ENCODE measurements at places on chromosomes 11 and 22.

GRCh38 chr11:65645710-65646109, 7.8 kb downstream of the SIPA1 start:
- DNase-seq: peak; percentile 51
- no peaks in the 10 kb centered on the region for H3K27me3 ChIP-seq
- H3K36me3 ChIP-seq: no peaks in the 10 kb centered on the region
- no peak overlapping the region for H3K4me3 ChIP-seq
- H3K4me1 ChIP-seq: peaks cover 2% of the 10 kb centered on the region

DNA sequence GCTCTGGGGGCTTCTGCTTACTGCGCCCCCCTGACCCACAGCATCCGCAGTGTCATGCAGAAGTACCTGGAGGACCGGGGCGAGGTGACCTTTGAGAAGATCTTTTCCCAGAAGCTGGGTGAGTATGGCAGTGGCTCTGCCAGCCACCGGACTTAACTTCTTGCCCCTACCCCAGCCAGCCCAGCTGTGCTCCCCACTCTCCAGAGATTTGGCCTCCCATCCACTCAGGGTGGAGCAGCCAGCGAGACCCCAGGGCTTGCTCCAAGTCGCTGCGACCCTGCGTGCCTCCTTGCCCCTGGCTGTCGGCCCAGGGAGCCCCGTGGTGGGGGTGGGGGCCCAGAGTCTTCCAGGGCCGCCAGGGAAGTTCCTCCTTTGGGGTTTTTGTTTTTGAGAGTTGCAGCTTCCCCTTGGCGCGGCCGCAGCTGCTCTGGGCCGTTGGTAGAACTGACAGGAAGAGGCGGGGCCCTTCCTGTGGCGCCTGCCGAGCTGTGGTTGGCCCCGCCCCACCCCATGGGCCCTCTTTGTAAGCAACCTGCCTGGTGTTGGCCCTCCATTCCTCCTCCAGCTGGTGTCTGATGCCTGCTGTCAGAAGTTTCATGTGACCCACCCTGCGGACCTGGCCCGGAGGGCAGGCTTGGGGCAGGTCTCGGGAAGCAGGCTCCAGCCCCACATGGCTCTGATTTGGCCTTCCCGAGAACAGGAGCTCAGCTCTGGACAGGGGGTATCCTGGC, 11.1 kb downstream of the GRK2 start:
- H3K27me3 ChIP-seq: no peaks in the 10 kb centered on the region
- peaks cover 9% of the 10 kb centered on the region for H3K36me3 ChIP-seq
- peaks cover 8% of the 10 kb centered on the region for H3K4me1 ChIP-seq
- peak overlapping the region; percentile 91 for H3K27ac ChIP-seq
- DNase-seq: peak; percentile 84

- no peaks in the 10 kb centered on the region for H3K27me3 ChIP-seq
- no peaks in the 10 kb centered on the region for H3K4me1 ChIP-seq
- DNase-seq: no peak
- no peak overlapping the region for H3K27ac ChIP-seq
These were observed 82.7 kb downstream of the CELSR1 start for GRCh38 chr22:46454504-46455269.

DNA sequence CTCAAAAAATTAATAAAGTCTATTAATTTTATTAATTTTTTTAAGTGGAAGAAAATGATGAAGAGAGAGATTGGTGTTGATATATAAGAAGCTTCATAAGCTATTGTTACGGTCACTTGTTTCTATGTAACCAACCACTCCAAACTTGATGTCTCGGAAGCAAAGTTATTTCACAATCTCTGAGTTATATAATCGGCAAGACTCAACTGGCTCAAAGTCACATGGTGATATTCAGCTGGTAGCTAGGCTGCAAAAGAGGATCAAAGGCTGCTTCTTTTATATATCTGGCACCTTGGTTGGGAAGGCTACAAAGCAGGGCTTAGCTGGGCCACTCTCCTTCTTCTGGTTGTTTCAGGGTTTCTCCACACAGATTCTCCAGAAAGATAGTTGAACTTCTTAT, 245.1 kb upstream of the ARHGAP42 start:
- no peak overlapping the region for H3K27ac ChIP-seq
- H3K4me3 ChIP-seq: no peak overlapping the region
- no peaks in the 10 kb centered on the region for H3K27me3 ChIP-seq
- H3K36me3 ChIP-seq: no peaks in the 10 kb centered on the region
- no peaks in the 10 kb centered on the region for H3K4me1 ChIP-seq

- no peaks in the 10 kb centered on the region for H3K27me3 ChIP-seq
- H3K27ac ChIP-seq: no peak overlapping the region
- H3K4me1 ChIP-seq: peaks cover 2% of the 10 kb centered on the region
- no peak overlapping the region for H3K4me3 ChIP-seq
- no peak for DNase-seq
These were observed 55.2 kb upstream of the ATXN10 start for GRCh38 chr22:45616432-45616831.

DNA sequence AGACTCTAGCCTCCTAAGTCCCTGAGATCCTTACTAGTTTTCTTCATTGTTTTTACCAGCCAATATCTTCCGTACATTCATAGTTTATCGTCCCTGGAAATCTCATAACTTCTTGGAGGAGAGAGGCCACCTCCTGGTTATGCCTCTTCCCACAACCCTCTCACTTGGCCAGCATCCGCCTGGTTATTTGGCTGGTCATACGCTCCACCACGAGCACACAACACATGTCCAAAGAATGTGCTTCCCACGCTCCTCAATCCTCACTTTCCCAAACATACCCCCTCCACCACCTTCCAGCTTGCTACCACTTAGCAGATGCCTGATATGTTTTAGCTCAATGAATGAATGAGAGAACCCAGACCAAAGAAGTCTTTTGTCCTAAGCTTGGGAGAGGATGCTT, 83.5 kb upstream of the EIF3D start:
- no peaks in the 10 kb centered on the region for H3K4me1 ChIP-seq
- H3K36me3 ChIP-seq: no peaks in the 10 kb centered on the region
- H3K27ac ChIP-seq: no peak overlapping the region
- H3K27me3 ChIP-seq: no peaks in the 10 kb centered on the region
- no peak overlapping the region for H3K4me3 ChIP-seq
- DNase-seq: no peak

DNA sequence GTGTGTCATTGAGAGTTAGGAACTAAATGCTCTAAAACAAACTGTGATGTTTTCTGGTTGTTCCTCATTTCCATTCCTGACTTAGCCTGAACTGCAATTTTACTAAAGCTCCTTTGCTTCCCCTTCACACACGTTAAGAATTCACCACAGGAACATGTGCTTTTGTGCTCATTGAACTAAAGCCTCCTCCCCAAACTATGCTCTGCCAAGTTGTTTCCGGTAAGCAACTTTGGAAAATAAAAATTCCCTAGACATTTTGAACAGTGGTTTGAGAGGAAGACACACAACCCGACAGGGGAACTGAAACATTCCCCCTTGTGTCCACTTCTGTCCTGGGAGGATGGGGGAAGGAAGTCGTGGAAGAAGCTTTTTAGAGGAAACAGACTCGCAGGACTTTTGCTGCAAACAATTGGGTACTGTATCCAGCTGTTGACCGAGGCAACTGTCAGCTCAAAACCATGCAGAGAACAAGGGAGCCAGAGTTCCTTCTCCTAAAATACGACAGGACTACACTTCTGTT, 66.9 kb downstream of the GAB2 start:
- DNase-seq: no peak
- no peak overlapping the region for H3K4me3 ChIP-seq
- no peaks in the 10 kb centered on the region for H3K36me3 ChIP-seq
- peaks cover 11% of the 10 kb centered on the region for H3K4me1 ChIP-seq

- no peaks in the 10 kb centered on the region for H3K36me3 ChIP-seq
- H3K4me3 ChIP-seq: no peak overlapping the region
These were observed 527.5 kb downstream of the NTM start for GRCh38 chr11:131897956-131898355.

DNA sequence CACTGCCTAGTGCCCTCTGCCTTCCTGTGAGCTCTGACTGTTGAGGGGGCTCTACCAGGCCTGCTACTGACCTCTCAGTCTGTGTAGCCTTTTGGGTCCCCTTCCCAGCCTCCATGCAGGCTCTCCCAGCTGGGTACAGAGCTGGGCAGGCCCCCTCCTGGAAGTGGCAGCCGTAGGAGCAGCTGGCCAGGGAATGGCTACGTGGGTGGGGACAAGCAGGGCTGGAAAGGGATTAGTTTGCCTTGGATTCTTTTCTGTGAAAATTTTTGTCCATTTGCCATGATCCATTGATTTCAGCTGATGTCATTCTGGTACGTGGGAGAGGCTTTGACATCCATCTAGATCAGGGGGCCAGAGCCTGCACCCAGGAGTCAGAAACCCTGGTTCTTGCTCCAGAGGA, 23.9 kb upstream of the NECTIN1 start:
- H3K4me1 ChIP-seq: no peaks in the 10 kb centered on the region
- H3K36me3 ChIP-seq: no peaks in the 10 kb centered on the region
- H3K27ac ChIP-seq: no peak overlapping the region

GRCh38 chr11:70747285-70747684, 349.0 kb downstream of the CTTN start:
- H3K36me3 ChIP-seq: no peaks in the 10 kb centered on the region
- peaks cover 7% of the 10 kb centered on the region for H3K4me1 ChIP-seq

- H3K4me3 ChIP-seq: no peak overlapping the region
- no peaks in the 10 kb centered on the region for H3K27me3 ChIP-seq
- H3K36me3 ChIP-seq: no peaks in the 10 kb centered on the region
- peaks cover 2% of the 10 kb centered on the region for H3K4me1 ChIP-seq
These were observed 45.6 kb downstream of the TRMU start for GRCh38 chr22:46381142-46381541.

DNA sequence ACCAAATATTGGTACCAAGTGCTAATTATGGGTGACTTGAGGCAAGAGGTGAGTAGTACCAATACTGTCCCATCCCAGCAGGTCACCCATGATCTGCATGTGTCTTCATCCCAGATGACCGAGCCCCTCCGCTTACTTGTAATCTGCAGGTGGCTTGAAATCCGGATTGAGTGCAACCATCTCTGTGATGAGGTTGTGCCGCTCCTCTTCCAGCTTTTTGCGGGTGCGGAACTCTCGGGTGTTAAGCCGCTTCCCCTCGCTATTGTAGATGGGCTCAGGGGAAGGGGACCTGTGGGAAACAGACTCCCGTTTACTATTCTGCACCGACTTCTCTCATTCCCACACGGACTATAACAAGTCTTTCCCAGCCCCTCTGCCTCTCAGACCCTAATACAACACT, 8.2 kb downstream of the SF1 start:
- peaks cover 58% of the 10 kb centered on the region for H3K36me3 ChIP-seq
- no peaks in the 10 kb centered on the region for H3K27me3 ChIP-seq
- H3K4me3 ChIP-seq: no peak overlapping the region

DNA sequence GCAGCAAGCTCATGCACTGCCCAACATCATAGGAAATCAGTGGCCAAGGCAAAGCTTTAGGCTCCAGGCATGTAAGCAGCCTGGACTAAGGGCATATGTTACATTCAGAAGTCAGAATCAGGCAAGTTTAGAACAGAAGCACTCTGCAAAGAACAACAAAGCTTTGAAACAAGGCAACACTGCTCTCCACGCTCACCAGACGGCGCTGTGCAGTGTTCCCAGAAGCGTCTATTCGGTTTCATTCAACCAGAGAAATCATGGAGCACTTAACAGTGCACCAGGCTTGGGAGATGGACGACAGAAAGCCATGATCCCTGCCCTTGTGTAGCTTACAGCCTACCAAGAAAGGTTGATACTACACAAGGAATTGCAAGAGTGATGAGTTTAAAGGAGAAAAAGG, 555.8 kb downstream of the BUD13 start:
- no peaks in the 10 kb centered on the region for H3K4me1 ChIP-seq
- no peak overlapping the region for H3K4me3 ChIP-seq
- DNase-seq: peak; percentile 63
- H3K36me3 ChIP-seq: no peaks in the 10 kb centered on the region
- H3K27ac ChIP-seq: no peak overlapping the region

DNA sequence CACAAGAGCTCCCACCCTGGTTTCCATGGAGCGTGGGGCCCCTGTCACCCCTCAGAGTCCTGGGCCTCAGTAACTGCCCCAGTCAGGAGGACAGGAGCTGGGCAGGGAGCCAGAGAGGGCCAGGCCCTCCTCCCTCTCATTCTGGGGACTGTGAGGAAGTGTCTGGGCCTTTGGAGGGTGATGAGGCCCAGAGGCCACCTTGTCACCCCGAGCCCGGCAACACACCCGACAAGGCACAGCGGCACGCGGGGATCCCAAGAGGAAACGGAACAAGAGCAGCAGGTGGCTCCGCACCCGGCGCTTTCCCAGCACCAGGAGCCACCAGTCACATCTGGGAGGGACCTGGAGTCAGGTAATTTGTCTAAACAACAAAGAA, 72.1 kb downstream of the CELSR1 start:
- no peak overlapping the region for H3K4me3 ChIP-seq
- no peaks in the 10 kb centered on the region for H3K4me1 ChIP-seq
- DNase-seq: no peak
- no peaks in the 10 kb centered on the region for H3K27me3 ChIP-seq
- H3K27ac ChIP-seq: no peak overlapping the region

DNA sequence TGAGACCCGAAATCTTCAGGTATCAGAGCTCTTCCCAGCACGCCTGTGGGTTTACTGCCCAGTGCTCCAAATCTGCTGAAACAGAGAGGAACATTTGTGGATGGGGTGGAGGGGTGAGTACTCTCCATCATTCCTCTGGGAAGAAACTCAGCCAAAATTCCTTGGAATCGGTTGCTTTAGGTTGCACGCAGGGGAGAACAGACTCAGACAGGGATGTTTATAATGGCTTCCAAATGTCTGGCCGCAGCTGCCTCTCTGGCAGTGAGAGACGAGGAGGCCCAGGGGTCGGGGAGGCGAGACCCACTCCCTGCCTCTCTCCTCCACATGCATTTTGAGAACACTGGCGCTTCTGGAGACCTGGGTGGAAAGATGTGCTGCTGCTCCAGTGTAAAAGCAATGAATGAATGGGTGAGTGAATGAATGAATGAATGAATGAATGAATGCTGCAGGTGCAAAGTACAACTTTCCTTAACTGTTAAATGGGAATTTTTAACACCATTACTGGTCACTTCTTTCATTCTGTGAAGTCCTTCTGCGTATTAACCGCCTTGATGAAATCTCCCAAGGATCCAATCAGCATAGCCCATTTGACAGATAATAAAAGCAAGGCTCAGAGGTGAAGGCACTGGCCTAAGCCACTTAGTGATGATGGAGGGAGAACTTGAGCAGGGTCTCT, 437.4 kb downstream of the MIAT start:
- H3K4me1 ChIP-seq: no peaks in the 10 kb centered on the region
- no peak overlapping the region for H3K27ac ChIP-seq
- DNase-seq: no peak
- no peak overlapping the region for H3K4me3 ChIP-seq
- no peaks in the 10 kb centered on the region for H3K36me3 ChIP-seq

DNA sequence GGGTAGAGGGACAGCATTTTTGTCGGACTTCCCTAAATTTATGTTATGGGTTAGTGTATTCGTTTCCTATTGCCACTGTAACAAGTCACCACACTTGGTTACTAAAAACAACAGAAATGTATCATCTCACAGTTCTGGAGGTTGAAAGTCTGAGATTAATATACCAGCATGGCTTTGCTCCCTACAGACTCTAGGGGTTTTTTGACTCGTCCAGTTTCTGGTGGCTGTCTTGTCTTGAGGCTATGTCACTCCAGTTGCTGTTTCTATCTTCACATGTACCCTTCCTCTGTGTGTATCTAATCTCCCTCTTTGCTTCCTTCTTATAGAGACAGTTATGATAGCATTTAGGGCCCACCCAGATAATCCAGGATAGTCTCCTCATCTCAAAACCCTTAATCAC, 9.1 kb upstream of the CCDC179 start:
- H3K4me3 ChIP-seq: no peak overlapping the region
- DNase-seq: no peak
- H3K27me3 ChIP-seq: no peaks in the 10 kb centered on the region
- no peaks in the 10 kb centered on the region for H3K36me3 ChIP-seq
- H3K27ac ChIP-seq: no peak overlapping the region
- H3K4me1 ChIP-seq: no peaks in the 10 kb centered on the region

- no peak overlapping the region for H3K4me3 ChIP-seq
- peaks cover 5% of the 10 kb centered on the region for H3K4me1 ChIP-seq
- no peak overlapping the region for H3K27ac ChIP-seq
- no peak for DNase-seq
- no peaks in the 10 kb centered on the region for H3K36me3 ChIP-seq
- no peaks in the 10 kb centered on the region for H3K27me3 ChIP-seq
These were observed 14.7 kb upstream of the CSF2RB start for GRCh38 chr22:36898690-36899089.
